ENCODE measurements at places on chromosomes 1 and 21.

GRCh38 chr1:36248250-36248894 is 24.1 kb downstream of the THRAP3 start:
- DNase-seq: peak; percentile 95

GRCh38 chr1:230109895-230110667 is 43.0 kb downstream of the GALNT2 start:
- DNase-seq: no peak

GRCh38 chr1:219292999-219293398 is 119.3 kb downstream of the LYPLAL1 start:
- DNase-seq: no peak

DNA sequence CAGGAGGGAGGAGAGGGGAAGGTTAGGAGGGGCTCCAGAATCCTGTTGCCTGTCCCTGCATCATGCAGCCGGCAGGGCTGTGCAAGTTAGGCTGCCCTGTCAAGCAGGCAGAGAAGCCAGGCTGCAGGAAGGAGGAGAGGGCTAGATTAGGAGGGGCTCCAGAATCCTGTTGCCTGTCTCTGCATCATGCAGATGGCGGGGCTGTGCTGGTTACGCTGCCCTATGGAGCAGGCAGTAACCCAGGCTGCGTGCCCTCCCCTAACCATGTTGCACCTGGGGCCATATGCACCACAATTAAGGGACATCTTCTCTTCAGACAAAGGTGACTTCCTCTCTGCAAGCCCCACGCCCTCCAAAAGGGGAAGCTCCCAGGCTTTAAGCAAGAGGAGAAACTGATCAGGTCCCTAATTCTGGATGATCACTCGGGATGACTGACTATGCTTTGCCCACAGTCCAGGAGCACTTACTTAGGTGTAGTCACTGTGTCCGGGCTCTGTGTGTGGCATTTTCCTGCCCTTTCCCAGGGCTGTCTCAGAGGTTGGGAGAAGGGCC is 457.4 kb downstream of the SETD4 start:
- DNase-seq: no peak

GRCh38 chr1:205015241-205015640 is 27.8 kb upstream of the CNTN2 start:
- DNase-seq: no peak

GRCh38 chr1:210200124-210200736 is 32.4 kb upstream of the SERTAD4 start:
- no peak for DNase-seq

- DNase-seq: peak; percentile 68
These were observed 5.5 kb downstream of the GLIS1 start for GRCh38 chr1:53733447-53733931.

All from EH (cell line).